ENCODE measurements at places on chromosomes 6 and 20.

GRCh38 chr6:63572747-63573075, 431 bp downstream of the LOC128125822 start:
- DNase-seq: no peak

- DNase-seq: no peak
Observed at GRCh38 chr20:24936526-24937407, 12.3 kb upstream of the CST7 start.

DNA sequence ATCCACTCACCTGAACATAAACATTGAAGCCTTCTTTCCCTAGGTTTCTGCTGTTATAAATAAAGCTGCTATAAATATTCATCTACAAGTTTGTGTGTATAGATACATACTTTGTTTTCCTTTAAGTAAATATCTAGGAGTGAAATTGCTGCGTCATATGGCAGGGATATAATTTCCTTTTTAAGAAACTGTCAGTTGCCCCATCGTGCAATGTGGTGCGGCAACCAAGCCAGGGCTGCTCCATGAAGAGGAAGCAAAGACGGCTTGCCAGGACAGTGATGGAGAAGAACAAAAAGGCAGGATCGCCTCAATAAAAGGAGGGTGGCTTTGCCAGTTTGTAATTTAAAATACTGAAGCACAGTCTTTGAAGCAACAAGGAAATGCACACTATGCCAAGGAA, 36.6 kb downstream of the CITED2 start:
- no peak for DNase-seq

DNA sequence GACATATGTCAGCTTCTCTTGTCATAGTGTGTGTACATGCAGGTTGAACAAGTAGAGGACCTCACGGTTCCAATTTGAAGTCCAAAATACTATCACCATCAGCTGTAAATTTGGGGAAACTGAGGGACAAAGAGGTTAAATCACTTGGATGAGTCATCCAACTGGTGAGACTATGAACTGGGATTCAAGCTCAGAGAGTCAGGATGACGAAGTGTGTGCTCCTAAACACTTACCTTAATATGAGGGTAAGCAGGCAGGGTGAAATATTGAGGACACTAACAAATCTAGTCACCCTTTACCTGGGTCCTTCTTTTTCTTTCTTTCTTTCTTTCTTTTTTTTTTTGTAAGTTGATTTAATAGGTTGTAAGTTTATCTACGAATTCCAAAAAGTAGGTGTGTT, 198.3 kb downstream of the KCNQ5 start:
- DNase-seq: no peak

- DNase-seq: no peak
Observed at GRCh38 chr20:9759392-9759791, 79.5 kb downstream of the PAK5 start.

DNA sequence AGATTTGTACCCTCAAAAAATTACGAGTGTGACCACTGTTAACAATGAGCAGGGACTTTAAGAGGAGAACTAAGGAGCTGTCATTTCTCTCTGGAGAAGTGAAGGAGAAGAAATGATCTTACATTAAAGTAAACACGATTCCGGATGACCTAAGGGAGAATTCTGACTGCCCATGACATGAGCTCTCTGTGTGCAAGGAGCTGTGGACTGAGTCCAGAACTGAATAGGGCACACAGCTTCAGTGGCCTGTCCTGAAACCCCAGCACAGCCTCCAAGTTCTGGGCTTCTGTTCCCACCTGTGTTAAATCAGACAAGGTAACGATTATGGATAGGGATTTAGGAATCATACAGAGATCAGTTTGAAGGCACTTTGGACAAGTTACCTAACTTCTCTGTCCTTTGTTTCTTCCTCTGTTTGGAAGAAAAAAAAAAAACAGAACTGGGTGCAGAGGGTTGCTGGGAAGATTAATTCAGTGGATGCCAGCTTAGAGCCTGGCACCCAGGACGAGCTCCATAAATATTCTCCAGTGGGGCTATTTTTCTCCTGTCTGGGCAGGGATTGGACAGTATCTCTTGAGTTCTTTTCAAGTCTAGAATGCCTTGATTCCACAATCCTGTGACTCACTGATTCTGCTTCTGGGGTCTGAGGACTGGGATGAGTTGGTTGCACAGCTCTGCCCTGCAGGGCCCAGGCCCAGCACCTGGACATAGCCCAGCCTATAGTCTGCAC, 65.7 kb downstream of the MRPL14 start:
- DNase-seq: no peak

- no peak for DNase-seq
Observed at GRCh38 chr6:119686644-119687043, 337.1 kb upstream of the MAN1A1 start.

DNA sequence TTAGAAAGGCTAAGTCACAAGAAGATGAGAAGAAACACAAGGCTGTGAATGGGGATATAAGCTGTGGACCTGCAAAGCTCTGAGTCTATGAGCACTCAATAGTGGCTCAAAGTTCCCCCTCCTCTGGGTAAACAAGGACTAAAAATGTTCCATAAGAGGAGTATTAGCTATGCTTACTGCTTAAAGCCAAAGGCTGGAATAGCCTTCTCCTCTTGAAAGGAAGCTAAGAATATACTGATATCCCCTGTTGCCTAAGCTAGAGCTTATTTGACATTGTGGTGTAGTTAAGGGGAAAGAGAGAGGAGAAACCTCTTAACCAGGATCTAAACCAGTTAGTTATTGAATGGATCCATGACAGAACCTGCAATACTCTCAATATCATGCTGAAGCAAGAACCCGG, 45.8 kb downstream of the NOL7 start:
- DNase-seq: no peak

DNA sequence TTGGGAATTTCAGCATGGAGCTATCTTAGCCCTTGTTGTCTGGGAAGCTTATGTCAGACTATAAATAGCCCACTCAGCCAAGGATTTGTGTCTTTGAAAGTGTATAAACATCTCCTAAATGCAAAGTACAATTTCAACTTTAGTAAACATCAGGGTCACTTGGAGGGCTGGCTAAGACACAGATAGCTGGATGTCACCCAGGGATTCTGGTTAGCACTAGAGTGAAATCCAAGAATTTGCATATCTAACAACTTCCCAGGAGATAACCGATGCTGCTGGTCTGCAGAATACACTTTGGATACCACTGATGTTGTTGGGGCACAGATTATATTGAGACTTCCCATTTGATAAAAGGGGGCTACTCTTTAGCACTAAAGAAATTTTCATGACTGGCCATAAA, 130.9 kb downstream of the PAX1 start:
- DNase-seq: no peak

DNA sequence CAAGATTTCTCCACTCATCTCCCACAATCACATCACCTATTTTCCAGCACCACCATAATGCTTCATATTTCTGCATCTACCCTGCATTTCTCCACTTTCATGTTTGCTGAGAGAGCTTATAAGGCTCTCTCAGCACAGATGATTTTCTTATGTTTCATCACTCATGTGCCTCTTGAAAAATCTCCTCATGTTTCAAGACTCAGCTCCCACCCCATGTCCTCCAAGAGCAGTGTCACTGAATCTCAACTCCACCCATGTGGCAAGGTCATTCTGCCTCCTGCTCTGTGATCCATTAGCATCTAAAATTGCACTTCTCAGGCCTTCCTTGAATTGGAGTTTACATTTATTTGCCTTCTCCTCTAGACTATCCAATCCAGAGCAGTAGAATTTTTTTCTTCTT, 178.7 kb upstream of the IRAK1BP1 start:
- DNase-seq: no peak

- DNase-seq: no peak
Observed at GRCh38 chr20:40953856-40954255, 74.8 kb upstream of the TOP1 start.
